ENCODE measurements at places on chromosomes 6 and 20.

GRCh38 chr6:77678048-77678447, 25.2 kb downstream of the MEI4 start:
- DNase-seq, result no peak

- DNase-seq, result no peak
These were observed 854.2 kb downstream of the PHF3 start for GRCh38 chr6:64489763-64490162.

GRCh38 chr6:123802351-123802696, 1.3 kb upstream of the NKAIN2 start:
- no peak for DNase-seq

DNA sequence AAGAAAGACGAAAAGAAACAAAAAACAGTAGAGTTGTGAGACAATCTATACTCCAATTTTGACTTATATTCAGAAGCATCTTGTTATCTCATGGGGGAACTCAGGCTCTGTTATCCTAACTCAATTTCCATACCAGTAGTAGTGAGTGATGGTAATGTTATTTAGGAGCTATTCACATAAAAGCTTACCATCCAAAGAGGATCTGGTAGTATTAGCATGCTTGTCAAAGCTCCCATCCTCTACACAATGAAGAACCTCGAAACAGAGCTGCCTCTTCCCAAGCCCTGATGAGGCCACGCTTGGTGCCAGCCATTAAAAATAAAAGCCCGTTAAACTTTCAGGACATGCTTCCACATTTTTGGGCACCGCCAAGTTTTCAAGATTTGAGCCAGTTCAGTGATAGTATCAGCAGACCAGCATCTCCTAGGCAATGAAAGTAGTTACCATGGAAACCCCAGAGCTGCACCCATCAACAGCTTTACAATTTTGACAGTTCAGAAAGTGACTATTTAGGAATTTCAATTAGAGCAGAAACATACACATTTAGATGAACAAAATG, 173.3 kb downstream of the CD83 start:
- no peak for DNase-seq

DNA sequence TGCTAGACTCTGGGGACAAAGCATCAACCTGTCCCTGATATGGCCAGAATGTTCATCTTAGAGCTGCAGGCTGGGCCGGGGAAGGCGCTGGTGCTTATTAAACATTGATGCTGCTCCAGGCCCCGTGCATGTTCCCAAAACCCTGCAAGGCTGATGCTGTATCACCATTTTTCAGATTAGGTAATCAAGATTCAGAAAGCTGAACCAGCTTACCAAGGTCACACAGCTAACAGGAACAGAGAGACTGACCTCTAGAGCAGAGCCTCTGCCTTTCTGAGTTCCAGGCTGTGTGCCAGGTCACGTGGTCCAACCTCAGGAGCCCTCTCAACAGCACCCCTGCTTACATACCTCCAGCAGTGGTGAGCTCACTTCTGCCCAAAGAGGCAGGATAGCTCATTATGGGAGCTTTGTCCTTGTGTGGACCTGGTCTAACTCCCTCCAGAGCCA, 16.1 kb upstream of the VSTM2L start:
- DNase-seq, result no peak

GRCh38 chr20:9021699-9022098, 47.2 kb upstream of the PLCB4 start:
- DNase-seq, result no peak

GRCh38 chr6:48570656-48571055, 459.7 kb upstream of the PTCHD4 start:
- no peak for DNase-seq

GRCh38 chr6:73200247-73200646, 25.0 kb downstream of the KHDC1L start:
- DNase-seq, result no peak

DNA sequence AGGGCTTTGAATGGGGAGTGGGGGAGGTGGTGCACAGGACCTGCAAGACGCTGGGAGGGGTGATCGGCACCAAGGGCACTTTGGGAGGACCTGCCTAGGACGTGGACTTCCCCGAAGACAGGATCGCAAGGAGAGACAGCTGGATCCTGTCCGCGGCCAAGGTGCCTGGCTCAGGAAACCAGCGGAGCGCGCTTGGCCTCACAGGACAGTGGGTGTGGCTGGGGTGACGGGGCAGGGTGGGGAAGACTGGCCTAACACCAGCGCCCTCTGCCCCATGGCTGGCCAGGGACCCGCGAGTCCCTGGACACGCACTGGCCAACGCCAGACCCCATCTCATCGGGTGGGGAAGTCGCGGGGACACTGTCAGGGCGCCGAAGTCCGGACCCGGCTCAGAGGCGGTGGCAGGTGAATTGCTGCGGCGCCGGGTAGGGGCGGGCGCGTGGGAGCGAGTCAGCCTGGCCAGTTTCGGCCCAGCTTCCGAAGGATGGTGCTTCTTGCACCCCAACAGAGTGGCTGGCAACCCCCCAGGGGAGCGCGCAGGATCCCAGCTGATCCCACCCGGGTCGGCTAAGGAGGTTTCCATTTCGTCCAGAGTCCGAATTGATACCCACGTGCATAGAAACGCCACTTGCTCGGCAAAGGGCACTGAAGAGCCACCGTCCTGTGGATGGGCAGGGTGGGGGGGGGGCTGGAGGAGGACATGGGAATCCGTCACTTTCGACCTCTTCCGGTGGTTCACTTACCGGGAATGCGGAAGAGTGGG, 785 bp upstream of the THBD start:
- no peak for DNase-seq

DNA sequence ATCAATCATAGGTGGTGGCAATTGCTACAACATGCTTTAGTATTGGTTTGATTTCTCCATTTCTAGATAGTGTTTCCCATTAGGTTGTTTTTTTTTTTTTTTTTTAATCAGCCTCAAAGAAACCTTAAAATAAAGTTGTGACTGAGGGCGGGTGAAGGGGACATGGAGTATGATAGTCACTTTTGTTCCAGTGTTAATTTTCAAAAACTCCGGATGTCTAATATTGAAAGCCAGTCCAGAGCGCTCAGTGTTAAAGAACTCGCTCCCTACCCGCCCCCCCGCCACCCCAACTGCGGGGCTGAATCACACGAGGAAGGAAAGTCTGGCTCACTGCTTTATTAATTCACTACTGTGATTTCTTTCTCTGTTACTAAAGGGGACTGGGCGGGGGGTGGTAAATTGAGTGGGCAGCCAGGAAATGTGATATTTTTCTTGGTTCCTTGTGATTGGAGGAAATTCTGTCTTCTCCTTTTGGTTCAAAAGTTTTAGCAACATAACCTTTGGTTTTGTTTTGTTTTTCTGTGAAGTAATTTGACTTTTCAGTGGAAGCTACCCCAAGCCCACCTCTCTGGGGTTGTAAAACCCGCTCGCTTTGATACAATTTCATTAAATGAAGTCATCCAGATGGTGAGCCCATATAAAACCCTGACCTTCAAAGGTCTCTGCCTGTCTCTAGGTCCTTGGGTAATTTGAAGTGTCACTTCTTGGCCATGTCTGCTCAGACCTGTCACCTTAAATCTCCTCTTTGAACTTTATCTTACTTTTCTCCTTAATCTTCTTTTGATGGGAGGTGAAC, 38.0 kb downstream of the TNFAIP3 start:
- DNase-seq, result peak; percentile 73

DNA sequence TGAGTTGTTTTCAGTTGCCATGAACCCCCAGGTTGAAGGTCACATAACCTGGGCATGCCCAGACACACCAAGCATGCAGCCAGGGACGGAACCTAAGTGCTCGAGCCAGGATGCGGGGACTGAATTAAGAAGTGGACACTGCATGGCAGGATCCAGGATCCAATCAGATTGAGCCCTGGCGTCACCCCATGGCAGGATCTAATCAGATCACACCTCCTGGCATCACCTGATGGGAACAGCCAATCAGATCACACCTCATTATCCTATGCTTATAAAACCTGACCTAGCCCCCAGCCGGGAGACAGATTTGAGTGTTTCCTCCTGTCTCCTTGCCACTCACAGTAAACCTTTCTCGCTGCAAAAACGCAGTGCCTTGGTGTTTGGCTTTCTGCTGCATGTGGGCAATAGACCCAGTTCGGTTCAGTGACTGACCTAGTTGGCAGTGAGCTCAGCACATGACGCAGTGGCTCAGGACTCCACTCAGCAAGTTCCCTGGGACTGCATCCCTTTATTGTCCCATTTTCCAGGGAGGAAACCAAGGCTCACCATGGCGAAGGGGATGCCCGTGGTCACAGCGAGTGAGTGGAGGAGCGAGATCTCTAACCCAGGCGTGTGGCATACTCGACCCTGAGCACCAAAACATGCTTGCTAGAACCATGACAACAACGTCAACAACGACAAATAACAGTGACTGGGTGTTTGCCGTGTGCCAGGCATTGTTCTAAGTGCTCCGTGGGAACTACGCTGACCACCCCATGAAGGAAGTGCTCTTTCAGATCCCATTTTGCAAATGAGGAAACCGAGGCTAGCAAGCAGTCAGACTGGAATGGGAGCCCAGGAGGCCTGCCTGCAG, 66.3 kb downstream of the RBM38 start:
- no peak for DNase-seq

GRCh38 chr6:74785236-74785635, 420.6 kb downstream of the COL12A1 start:
- DNase-seq, result no peak

DNA sequence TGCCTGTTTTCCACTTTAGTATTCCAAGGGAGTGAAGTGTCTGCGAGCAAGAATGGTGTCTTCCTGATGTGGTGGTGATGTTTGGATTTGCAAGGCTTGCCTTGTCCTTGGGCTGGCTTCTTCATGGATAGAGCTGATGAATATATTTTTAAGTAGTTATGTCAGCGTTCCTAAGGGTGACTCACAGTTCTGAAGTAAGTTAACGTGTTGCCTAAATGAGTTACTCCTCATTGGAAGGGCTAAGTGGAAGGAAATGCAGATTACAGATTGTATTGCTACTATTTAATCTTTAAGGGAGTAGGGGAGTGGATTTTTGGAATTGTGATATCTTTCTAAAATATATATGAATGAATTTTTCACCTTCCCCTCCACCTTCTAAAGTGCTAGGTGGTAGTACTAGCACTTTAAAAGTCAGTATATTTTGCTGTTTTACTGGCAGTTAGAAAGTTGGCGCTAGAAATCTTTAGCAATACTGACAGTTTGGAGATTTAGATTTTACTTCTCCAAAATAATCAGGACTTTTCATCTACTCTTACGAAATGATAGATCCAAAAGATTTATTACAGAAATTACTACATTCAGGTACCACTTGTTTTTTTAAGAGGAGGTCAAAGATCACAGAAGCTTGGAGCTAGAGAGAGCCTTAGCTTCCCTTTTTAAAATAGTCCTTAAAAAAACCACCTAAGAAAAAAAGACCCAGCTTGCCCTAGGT, 197.4 kb downstream of the JARID2 start:
- no peak for DNase-seq

GRCh38 chr6:3868544-3868943, 19.4 kb downstream of the FAM50B start:
- no peak for DNase-seq

- peak; percentile 48 for DNase-seq
These were observed 6.4 kb upstream of the SLC12A5 start for GRCh38 chr20:46022411-46023147.

DNA sequence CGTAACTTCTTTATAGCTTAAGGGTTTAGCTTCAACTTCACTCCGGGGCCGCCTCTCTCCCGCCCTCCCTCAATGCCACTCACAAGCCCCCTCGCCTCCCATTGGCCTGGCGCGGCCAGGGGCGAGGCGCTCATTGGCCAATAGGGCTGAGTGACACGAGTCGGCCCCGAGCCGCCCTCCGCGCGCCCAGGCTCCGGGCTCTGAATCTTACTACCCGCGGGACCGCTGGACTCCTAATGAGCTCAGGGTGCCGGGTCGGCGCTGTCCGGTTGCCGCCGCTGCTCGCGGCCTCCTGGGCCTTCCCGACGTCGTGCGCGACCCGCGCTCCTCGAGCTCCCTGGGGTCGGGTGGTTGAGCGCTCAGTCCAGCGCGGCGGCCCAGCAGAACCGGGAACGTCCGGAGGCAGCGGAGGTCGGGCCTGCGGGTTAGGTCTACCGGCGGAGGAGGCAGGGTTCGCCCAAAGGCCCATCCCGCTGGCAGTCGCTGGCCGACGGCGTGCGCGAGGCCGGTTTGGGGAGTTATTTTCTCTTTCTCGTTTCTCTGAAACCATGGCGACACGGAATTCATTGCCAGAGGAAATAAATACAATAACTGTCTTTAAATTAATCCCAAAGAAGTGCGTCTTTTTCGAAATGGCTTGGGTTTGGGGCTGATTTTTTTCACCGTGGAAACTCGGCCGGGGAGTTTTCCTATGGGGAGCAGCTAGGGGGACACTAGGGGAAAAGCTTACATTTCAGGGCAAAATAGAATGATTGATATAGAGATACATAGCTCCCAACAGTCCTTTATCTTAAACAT, at the start of gene SIM1:
SIM1 (minus strand) TSS at position 19 of the 798 bp plus-strand sequence. CDS start 1,453 bp downstream, outside the sequence.
- DNase-seq, result no peak

- no peak for DNase-seq
These were observed 30.5 kb downstream of the GRM4 start for GRCh38 chr6:34115403-34115795.

DNA sequence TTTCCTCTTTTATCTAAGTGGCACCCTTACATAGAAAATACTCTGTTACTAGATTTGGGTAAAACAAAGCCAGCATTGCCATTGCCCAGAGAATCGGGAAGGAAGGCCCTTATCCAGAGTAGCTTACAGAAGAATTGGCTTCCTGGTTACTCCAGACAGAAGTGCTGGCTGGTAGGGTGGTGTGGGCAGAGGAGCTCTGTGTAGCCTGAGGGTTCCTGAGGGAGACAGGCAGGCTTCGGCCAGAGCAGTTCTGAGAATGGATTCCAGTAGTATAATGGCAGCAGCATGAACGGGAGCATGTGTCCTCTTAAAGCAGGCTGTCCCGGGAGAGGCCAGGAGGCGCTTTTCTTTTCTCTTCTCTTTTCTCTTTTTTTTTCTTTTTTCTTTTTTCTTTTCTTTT, 11.9 kb downstream of the CUL9 start:
- DNase-seq, result no peak
